Activated effector memory CD4-positive, alpha-beta T cell treated with anti-CD3 and anti-CD28 coated beads, Interleukin-2, amount 50 U/mL, for 16 hours (primary cell): ENCODE measurements at places on chromosomes 13 and 19.

DNA sequence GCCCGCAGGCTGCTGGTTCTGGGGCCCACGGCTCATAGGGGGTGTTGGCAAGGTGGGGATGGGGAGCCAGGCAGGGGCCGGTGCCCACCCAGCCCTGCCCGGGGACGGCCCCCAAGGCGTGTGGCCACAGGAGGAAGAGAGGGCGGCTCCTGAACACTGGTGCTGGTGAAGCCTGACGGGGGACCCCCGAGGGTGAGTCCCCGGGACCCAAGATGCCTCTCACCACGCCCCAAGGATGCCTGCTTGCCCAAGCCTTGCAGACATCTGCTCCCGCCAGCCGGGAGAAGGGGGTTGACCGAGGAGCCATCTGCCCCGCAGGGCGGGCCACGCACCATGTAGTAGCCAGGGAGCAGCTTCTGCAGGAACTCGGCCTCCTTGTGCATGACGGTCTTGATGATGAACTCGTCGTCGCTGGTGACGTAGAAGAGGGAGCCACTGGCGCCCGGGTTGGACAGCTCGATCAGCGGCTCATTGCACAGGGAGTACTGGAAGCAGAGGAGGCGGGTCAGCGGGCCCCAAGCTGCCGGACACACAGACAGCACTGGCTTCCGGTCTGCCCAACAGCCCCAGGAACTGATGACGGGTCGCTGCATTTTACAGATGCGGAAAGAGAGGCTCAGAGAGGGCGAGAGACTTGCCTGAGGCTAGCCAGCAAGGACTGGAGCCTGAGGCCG, 29.6 kb upstream of the CACTIN start:
- no peak for DNase-seq

DNA sequence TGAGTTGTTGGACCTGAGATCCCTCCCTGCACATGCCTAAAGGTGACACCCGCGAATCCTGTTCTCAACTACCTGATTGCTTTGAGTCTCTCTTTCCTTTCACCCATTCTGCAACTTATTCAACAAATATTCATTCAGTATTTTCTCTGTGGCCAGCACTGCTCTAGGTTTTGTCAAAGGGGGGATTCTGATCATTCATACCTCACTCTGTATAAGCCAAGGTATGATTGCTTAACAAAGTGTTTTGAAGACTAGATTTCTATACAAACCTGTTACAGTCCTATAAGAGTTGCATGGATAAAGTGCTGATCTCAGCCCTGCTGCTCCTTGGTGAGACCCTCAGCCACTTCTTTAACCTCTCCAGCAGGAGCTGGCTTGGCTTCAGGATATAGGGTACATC, 409.7 kb downstream of the KCNRG start:
- no peak for DNase-seq

- DNase-seq: peak; percentile 39
Observed at GRCh38 chr13:112730157-112730671, 40.4 kb downstream of the ATP11A start.

DNA sequence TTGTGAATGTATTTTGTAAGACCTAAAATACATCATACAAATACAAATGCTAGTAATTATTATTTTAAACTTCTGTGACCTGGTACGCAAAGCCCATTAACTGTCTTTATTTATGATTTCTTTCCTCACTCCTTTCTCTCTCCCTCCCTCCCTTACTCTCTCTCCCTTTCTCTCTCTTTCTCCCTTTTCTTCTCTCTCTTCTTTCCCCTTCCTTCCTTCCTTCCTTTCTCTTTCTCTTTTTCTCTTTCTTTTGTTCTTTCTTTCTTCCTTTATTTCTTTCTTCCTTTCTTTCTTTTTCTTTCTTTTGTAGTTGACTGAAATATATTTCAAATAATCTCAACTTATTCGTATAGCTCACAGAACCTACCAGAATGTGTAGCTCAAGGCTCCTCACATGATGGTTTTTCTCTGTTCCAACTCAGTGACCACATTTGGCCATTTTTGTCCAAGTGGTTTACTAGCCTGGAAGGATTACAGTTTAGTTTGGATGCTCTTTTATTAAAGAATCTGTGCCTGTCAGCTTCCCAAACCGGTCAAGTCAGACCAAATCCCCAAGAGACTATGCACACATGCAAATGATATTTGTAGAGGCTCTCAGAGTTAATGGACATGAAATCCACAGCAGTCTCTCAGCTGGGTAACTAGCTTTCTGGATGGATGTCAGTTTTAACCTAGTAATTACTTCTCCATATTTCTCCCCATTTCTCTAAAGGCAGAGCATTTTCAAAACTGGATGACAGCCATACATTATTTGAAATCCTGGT, 71.7 kb downstream of the POSTN start:
- DNase-seq: no peak

GRCh38 chr19:16637535-16637934, 9.5 kb upstream of the MED26 start:
- DNase-seq: no peak

DNA sequence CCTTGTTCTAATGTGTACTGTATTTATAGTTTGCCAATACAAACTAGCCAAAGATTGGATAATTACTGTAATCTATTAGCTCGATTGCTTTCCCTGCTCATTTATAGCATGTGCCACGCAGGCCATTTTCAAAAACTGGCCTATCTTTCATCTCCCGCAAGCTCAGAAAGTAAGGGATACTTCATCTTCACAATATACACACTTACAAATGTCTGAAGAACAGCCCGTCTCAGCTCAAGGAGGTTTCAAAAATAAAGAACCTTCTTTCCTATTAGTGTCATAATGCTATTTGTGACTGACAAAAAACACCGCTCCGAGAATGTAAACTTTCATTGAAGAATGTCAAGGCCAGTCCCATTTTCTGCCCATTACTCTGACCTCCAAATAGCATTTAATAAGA, 306.4 kb upstream of the ZNF507 start:
- no peak for DNase-seq

DNA sequence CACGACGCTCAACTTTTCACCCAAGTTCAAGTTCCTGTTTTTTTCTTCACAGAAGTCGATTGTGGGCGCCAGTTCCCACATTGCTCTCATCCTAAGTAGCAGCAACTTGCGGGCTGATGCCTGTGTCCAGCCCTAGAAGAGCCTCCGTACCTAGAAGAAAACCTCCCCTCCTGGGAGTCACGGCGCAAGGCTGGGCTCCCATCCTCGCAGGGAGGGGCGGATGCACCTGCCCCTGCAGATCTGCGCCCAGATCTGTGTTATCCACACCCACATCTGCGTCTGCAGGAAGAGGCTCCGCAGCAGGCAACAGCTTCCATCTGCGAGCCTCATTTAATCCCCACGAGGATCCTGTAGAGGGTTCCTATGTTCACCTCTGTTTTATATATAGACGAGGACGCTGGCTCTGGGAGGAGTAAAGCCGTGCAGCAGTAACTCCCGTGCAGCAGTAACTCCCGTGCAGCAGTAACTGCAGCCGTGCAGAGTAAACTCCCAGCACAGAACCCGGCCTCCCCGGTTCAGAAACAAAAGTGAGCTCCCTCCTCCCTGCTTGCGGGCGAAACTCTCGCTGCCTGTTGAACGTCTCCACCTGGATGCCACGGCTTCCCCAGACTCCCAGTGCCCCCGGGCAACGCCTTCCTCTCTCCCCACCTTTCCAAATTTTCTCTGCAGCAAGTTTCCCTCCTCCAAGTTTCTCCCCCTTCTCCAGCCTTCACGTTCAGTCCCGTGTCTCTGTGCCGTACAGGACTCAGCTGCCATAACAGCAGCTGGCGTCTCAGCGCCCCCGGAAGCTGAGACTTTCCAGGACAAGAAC, 23.5 kb upstream of the LAIR1 start:
- DNase-seq: peak; percentile 77

DNA sequence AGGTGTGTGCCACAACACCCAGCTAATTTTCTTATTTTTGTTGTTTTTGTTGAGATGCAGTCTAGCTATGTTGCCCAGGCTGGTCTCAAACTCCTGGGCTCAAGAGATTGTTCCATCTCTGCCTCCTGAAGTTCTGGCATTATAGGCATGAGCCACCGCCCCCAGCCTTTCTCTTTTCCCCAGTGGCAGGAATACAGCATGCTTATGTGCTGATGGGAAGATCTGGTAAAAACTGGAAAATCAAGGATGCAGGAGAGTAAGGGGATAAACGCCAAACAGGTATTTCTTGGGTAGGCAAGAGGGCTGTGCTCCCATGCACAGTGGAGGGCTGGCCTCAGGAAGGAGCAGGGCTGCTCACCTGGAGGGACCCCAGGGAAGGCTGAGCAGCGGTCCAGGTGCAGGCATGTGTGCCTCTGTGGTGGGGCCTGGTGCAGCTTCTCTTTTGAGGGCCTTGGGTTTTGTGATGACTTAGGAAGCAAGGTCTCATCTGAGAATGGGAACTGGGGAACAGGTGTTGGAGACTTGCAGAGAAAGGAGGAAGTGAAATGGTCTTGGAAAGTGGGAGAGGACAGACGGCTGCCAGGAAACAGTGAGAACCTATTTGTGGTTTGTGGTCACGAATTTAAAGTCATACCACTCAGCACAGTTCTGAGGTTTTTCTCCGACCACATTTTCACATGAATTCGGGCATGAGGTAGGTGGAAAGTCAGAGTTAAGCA, 106.5 kb downstream of the TEX26 start:
- DNase-seq: no peak

- DNase-seq: no peak
Observed at GRCh38 chr13:85163063-85163462, 636.2 kb downstream of the SLITRK6 start.

GRCh38 chr19:47901370-47901769, 15.3 kb upstream of the SULT2A1 start:
- peak; percentile 8 for DNase-seq

DNA sequence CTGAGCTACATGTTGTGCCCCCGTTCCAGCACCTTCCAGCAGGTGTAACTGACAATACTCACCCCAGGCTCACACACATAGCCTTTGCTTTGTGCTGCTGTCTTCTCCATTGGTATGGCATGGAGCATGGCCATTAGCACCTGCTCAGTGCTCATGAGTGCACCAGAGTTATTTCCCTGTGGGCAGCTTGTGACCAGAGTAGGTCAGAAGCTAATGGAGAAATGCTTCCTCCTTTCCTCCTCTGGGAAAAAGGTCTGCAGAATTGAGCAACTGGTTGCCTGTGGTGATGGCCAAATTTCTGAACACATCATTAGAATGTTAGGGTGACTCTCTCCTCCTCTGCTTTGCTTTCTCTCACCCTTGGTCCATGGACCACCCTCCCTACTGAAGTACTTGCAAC, 344.5 kb upstream of the TMTC4 start:
- no peak for DNase-seq

DNA sequence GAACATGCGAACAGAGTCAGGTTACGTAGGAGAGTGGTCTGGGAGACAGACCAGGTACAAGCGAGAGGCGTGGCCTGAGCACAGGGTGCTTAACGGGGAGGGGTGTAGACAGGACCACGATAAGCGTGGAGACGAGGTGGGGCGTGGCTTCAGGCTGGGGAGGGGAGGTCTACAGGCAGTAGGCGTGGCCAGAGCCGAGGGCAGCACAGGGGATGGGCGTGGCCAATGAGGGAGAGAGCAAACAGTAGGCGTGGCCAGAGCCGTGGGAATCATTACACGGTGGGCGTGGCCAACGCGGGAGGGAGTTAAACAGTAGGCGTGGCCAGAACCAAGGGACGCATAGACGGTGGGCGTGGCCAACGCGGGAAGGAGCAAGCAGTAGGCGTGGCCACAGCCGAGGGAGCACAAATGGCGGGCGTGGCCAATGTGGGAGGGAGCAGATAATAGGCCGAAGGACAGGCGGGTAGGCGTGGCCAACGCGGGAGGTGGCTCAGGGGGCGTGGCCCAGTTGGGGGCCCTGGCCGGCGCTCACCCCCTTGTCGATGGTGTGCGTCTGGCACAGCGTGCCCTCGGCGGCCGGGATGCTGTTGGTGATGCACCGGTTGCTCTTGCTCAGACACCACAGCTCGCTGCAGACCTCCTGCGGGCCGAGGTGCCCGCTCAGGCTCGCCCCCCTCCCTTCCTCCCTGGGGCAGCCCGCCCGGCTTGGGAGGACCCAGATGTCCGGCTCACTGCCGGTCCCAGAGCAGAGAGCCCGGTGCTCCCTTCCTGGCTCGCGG, 15.2 kb upstream of the MYO1F start:
- peak; percentile 95 for DNase-seq

DNA sequence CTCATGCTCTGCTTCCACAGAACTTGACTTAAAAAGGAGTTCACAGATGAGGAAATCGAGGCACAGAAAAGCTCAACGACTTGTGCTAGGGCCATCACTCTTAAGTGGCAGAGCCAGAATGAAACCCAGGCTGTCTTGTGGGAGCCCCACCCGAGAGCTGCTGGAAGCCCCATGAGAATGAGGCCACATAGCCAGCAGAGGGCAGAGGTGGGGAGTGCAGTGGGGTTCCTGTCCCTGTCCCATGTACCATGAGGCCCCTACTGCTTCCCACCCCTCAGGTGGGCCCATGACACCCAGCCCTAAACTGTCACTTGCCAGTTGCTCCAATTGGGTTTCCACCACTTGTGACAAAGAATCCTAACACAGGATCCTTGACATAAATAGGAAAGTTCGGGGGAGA, 175.9 kb downstream of the IRS2 start:
- DNase-seq: peak; percentile 69

- DNase-seq: no peak
Observed at GRCh38 chr19:3162418-3163229, 15.9 kb upstream of the S1PR4 start.

DNA sequence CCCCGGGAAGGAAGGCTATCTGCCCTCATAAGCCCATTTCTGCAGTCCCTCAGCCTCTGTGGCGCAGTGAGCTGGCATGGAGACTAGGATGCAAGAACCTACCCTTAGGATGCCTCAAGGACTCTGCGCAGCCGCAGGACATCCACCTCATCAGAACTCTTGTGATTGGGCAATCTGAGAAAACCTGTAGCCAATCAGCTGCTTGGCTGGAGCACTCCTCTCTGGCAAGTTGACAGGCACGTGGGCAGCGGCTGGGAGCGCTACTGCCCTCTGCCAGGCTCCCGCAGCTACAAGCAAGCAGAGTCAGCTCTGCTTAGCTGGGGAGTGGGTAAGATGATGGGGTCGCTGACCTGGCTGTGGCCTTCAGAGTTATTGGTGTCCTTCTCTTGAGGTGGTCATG, 1.5 kb upstream of the ECSIT start:
- DNase-seq: peak; percentile 74

DNA sequence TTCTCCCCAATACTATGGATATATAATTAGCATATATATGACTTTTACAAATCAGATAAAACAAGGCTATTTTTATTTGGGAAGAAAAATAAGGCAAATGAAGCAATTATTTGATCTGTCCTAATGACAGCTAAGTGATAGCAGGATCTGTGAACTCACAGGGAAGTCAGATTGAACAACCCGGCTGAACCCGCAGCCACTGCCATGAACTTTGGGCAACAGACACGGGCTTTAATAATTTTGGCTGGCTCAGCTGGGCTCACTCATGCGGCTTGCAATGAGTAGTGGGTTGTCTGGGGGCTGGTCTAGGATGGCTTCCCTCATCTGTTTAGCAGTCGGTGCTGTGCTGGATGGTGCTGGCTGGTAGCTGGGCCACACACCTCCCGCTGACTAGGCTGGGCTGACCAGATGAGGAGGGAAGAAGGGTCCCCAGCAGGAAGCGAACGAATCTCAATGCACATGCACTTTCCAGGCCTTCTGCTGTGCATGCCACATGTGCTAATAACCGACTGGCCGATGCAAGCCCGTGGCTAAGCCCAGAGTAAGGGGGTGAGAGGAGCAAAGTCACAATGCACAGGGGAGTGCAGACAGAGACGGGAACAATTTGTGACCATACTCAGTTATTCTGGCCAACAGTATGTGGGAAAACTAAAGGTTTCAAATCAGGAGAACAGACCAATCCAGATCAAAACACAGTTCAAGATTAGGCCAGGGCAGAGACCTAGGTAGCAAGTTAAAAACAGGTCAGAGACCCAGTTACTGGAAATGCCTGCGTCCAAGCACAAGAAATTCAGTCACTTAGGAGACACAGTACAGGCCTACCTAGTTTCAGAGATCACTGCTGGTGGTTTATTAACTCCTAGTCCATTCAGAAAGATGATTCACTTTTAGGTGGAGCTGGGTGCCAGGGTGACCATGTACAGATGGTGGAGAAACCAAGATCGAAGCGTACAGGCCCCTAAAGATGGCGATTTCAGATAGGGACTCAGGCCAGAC, 22.3 kb downstream of the CRYL1 start:
- no peak for DNase-seq
